ENCODE measurements at places on chromosomes 1 and 21.

DNA sequence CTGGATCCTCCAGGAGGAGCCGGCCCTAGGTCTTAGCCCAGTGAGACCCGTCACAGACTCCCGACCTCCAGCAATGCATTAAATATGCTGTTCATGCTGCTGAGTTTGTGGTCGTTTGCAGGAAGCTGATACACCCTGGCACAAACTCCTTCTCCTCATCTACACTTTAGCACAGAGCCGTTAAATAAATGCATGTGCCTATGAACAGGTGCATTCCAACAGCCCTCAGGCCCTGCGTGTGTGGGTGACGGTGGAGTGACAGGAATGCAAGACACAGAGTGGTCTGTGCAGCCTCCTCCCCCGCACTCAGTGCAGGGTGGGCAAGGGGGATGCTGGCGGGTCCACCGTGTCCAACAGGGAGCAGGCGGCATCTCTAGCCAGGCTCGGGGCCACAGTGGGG is 106.6 kb upstream of the TMPRSS2 start:
- no peak for DNase-seq

- DNase-seq, result no peak
Observed at GRCh38 chr1:3611170-3612019, at the start of gene MEGF6. Gene MEGF6, minus strand, starts transcription at chr1:3611508. Its CDS starts 240 bp downstream, at chr1:3611268.

DNA sequence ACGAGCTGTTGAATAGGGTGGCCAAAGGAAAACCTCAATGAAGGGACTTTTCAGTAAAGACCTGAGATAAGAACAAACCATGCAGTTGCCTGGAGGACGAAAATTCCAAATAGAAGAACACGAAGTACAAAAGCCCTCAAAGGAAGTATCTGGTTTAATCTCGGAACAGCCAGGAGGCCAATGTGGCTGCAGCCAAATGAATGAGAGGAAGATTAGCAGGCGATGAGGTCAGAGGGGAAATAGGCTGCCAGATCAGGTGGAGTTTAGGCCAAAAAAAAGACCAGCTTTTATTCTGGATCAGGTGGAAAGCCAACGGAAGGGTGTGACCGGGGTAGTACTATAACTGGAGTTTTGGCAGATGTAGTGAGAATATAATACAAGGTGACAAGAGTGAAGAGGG is 43.7 kb downstream of the SRSF11 start:
- no peak for DNase-seq

DNA sequence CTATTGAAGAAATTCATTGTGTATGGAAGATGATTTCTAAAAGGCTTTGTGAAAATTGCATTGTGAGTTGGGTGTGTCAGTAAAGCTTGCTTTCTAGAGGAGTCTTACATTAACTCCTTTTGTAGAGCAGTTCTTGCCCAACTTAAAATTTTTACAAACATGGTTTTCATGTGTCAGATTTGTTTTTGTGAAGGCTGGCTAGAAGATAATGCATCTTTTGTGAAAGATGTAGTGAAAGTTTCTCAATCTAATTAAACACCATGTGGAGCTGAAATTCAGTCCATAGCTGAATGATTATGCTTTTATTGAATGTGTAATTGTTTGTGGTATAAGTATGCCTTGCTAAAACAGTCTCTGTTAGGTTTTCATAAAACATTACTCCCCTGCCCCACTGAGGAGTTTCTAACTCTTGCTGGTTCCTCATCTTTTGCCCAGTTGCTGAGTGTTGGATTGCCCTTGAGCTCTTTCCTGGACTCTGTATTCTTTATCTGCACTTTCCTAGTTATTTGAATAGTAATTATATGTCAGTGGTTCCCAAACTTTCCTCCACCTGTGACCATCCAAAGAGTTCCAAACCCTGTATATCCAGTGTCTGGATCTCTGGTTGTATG is 38.0 kb downstream of the KCTD3 start:
- no peak for DNase-seq

GRCh38 chr1:229229721-229230139 is 41.2 kb upstream of the RAB4A start:
- DNase-seq, result peak; percentile 35

- peak; percentile 12 for DNase-seq
Observed at GRCh38 chr1:6795661-6796060, 10.4 kb downstream of the CAMTA1 start.

- DNase-seq, result peak; percentile 25
Observed at GRCh38 chr21:17454315-17455027, 58.4 kb upstream of the CXADR start.

GRCh38 chr1:169103480-169103893 is 3.0 kb upstream of the ATP1B1 start:
- no peak for DNase-seq

GRCh38 chr1:22418312-22418711 is 33.3 kb upstream of the ZBTB40 start:
- DNase-seq, result no peak
